RKO (cell line): ENCODE measurements at places on chromosomes 5 and 9.

GRCh38 chr5:71767661-71768060 lies 48.6 kb downstream of the CARTPT start:
- DNase-seq, result no peak

DNA sequence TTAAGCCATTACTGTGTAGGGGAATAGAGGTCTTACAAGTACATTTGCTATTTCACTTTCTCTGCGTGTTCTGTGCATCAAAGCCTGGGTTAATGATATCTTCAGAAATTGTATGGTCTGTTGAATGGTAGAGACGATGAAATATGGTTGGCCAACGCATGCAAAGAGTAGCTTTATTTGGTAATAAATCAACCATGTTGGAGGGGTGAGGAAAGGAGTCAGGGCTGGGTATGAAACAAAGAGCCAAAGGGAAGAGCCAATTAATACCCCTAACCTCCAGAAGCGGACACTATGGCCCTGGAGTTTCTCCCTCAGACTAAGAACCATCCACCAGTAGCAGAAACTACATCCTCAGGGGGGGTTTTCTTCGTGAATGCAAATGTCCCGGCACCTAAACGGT lies 1974.0 kb upstream of the WWC1 start:
- DNase-seq, result no peak

GRCh38 chr9:38419181-38419580 lies 5.1 kb downstream of the IGFBPL1 start:
- DNase-seq, result no peak

DNA sequence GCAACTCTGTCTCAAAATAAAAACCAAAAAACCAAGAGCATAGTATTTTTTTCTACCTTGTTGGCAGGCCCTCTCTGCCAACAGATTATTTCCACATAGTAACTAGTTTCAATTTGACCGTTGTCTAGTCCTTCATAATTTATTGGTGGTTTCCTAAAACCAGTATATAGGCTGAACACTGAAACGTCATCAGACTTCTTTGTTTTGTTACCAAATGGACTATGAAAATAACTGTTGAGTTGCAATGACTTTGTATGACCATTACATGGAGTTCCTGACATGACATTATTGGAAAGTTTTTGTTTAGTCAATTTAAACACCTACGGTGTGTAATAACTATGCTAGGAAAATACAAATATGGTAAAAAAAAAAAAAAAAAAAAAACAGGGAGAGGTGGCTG lies 1.7 kb downstream of the AGGF1 start:
- DNase-seq, result no peak

- DNase-seq, result no peak
These were observed 15.3 kb downstream of the MYMK start for GRCh38 chr9:133509179-133510083.

DNA sequence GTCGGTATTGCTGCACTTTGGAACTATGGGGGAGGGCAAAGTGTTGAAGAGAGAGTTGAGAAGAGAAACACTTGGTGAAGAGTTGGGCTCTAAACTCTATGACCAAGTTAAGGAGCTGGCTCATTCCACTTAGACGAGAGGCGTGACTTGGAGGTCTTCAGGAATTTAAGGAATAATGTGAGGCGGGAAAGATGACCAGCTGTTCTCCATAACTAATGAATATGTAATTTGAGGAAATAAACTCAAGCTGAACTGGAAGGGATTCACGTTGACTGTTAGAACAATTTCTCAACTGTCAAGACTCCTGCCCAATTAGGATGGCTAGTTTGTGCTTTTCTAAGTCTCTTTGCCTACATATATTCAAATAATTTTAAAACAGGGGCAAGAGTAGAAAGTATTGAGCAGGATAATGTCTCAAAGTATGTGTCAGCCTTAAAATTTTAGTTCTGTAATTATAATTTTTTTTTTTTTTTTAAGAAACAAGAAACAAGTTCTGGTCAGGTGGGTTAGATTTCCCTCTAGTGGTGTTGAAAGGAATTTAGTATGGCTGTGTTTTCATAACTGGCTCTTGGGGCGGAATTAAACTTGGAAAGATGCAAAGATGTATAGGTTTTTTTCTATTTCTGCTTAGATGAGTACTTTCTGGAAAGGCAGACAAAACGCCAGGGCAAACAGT lies 33.4 kb downstream of the TMEM252 start:
- peak; percentile 30 for DNase-seq

DNA sequence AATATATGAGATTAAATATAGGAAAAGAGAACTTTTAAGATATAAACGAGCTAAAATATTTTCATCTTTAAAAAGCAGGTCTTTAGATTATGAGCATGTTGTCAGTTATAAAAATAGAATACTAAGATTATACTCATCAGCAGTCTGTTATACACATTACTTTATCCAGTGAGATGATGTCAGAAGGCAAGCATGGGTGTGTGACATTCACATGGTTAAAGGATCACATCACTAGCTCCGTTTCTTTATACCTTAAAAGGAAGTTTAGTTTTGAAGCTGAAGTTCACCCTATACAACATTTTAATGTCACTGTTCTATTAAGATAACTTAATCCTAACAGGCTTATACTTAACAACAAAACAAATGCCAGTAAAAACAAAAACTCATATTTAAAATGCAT lies 59.6 kb downstream of the RICTOR start:
- DNase-seq, result peak; percentile 30

GRCh38 chr5:8523501-8523900 lies 654.6 kb downstream of the MTRR start:
- DNase-seq, result no peak

- DNase-seq, result peak; percentile 95
These were observed 10.0 kb downstream of the MTAP start for GRCh38 chr9:21812415-21812814.

DNA sequence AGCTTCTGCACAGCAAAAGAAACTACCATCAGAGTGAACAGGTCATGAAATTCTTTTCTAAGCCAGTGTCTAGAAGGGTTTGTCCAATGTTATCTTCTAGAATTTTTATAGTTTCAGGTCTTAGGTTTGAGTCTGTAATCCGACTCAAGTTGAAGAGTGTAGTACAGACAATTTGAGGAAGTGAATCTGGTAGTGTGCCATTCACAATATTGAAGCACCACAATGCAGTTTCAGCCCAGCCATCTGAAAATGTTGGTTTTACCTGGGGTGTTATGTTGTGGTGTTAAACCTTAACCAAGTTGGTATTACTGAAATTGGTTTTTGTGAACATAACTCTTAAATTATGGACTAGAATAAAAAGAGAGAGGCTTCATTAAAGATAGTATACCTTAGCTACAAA lies 77.2 kb downstream of the ADAMTS16 start:
- DNase-seq, result no peak

GRCh38 chr9:19828576-19829109 lies 39.8 kb upstream of the SLC24A2 start:
- DNase-seq, result no peak

GRCh38 chr5:180718810-180719453 lies 20.9 kb downstream of the OR2Y1 start:
- peak; percentile 63 for DNase-seq

DNA sequence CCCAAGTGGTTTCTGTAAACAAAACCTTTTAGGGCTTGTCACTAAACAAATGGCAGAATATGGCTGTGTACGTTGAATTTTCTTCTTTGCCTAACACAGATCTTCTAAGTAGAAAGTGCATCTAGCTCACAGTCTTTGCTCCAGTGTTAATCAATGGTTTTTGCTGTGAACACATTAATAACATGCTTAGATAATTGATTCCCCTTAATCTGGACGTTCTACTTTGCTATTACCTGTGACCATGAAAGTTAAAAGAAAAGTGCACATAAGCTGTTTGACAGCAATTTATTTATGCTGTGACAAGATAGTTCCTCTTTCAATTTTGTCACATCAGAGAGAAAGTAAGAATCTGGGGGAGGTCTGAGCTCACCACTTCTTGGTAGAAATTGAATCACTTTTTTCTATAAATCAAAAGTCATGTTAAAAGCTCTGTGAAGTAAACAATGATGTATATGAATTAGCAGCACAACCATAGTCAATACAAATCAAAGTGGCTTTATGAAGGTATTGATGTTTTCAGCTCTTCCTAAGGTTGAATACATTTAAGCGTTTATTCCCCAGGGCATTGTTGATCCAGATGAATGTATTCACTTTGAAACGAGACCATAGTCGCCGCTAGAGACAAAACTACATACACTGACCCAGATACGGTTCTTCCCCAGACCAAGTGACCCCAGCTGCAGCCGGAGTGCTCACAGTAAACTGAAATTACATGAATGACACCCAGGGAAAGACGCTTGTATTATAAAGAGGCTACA lies 174.6 kb upstream of the ZNF608 start:
- DNase-seq, result no peak

GRCh38 chr9:97475059-97475458 lies 26.4 kb upstream of the TMOD1 start:
- peak; percentile 53 for DNase-seq
